ENCODE measurements at places on chromosomes 5 and 9.
A peak's percentile ranks its signal among the peaks of the same experiment; 100 is the strongest.

DNA sequence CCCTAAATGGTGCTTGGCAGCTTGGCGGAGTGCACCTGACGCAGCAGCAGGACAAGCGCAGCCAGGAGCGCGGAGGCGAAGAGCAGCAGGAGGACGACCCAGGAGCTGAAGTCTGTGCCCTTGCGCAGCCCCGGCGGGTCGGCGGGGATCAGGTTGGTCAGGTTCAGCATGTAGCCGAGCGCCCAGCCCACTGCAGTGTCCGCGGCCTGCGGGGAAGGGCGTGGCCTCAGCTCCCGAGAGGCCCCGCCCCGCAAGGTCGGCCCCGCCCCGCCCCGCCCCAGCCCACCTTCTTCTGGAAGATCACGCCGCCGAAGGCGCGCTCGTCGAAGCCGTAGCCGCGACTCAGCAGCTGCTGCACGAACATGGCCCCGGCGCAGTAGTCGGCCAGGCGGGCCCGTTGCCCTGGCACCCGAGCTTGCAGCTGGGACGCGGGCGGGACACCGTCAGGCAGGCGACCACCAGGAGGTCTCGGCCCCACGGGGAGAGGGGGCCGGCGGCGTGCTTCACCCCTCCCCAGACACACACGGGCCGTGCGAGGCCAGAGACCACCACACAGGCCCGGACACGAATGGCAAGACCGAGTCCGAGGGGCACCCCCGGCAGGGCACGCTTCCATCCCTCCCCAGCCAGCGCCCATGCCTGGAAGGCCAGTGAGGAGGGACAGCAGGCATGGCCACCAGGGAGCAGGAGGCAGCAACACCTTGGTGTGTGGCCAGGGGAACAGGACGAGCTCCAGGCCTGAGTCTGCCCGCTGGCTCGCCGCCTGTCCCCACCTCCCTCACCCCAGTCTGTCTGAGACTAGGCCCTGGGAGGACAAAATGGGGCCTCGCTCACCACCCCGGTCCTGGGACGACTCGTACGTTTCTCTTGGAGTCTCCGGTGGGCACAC lies 2.9 kb upstream of the NPDC1 start:
- no peak for DNase-seq

- no peak for DNase-seq
These were observed 304.7 kb downstream of the GABRG2 start for GRCh38 chr5:162372256-162372655.

DNA sequence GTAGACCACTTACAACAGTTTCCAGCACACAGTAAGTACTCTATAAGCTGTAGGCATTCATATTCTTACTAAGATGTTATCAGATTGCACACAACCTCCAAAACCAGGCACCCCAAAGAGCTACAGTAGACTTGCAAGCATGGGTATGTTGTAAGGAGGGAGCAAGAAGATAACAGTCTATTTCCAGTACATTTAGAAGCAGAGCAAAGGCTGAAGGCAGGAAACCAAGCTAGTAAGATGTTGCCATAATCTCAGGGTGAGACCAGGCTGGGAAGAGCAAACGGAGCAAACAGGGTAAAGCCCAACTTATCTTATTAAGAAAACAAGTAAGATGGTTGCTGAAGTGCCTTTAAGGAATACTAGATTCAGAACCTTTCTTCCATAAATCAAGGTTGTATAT lies 161.1 kb downstream of the GLIS3 start:
- DNase-seq = no peak

DNA sequence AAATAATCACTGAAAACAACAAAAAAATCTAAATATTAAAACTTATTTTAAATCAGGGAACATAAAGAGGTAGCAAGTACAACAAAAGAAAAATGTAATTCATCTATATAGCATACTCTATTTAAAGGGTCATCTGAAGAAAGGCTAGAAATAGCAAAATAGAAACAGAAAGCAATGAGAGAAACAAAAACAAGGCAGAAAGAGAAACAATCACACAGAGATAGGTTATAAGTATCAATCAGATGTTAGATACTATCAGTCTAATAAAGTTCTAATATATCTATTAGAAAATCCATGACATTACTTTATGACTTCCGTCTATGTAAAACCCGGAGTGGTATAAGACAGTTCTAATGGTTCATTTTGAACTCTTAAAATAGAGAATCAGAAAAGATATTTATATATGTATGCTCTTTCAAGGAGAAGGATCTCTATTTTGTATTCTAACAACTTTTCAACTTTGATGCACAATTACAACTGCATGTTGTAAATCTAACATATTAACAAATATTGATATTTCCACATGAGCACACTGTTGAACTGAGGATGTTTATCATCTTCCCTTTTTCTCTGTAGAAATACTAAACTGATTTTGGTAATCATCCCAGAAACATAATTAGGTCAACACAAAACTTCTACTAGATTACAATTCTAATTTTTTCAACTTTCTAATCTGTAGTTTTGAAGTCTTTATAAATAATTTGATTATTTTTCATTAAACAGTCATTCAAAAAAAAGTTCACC lies 15.8 kb downstream of the RICTOR start:
- DNase-seq = no peak

GRCh38 chr5:83914199-83914598 lies 193.5 kb upstream of the HAPLN1 start:
- DNase-seq = no peak

DNA sequence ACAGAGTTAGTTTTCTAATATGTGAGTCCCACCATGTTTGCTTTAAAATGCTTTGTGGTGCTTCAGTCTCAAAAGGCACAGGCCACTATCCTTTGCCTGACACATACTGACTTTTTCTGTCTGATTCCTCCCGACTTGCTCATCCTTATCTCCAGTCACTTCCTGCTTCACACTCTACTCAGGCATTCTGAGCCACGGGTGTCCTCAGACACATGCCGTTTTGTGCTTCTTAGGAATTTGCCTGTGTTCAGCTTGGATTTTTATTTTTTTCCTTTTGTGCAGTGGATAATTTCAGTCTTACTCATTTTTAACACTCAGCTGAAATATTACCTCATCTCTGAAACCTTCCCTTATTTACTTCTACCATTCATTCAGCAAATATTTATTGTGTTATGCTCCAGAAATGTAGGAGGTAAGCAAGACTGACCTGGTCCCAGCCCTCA lies 54.1 kb downstream of the MAN2A1 start:
- peak; percentile 34 for DNase-seq

- DNase-seq = no peak
These were observed 215.3 kb upstream of the EDIL3 start for GRCh38 chr5:84599964-84600363.

GRCh38 chr5:149175346-149176105 lies 34.2 kb downstream of the ABLIM3 start:
- no peak for DNase-seq

GRCh38 chr5:33801292-33801691 lies 90.5 kb downstream of the ADAMTS12 start:
- DNase-seq = no peak

GRCh38 chr5:352639-353611 lies 31.4 kb downstream of the AHRR start:
- DNase-seq = no peak

DNA sequence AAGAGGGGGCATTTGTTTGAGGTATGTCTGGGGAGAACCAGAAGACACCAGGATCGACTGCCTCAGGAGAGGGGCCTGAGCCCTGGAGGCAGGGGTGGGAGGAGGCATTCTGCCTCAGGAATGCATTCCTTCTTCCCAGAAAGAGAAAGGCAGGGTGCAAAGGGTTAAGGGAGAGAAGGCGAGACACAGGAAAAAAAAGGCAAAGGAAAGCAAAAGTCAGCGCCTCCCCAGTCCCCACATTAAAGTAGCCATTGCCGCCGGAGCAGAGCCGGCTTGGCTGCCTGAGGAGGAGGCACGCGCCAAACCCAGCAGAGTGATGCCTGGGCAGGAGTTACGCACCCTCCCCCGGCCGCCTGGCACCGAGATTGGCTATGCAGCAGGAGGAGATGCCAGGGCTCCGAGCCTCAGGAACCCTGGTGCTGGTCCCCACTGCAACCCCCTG lies 123.8 kb upstream of the PHYKPL start:
- DNase-seq = no peak

- DNase-seq = no peak
These were observed 63.6 kb downstream of the NUDT12 start for GRCh38 chr5:103498800-103499551.

GRCh38 chr9:98977246-98977714 lies 33.6 kb downstream of the COL15A1 start:
- DNase-seq = no peak

DNA sequence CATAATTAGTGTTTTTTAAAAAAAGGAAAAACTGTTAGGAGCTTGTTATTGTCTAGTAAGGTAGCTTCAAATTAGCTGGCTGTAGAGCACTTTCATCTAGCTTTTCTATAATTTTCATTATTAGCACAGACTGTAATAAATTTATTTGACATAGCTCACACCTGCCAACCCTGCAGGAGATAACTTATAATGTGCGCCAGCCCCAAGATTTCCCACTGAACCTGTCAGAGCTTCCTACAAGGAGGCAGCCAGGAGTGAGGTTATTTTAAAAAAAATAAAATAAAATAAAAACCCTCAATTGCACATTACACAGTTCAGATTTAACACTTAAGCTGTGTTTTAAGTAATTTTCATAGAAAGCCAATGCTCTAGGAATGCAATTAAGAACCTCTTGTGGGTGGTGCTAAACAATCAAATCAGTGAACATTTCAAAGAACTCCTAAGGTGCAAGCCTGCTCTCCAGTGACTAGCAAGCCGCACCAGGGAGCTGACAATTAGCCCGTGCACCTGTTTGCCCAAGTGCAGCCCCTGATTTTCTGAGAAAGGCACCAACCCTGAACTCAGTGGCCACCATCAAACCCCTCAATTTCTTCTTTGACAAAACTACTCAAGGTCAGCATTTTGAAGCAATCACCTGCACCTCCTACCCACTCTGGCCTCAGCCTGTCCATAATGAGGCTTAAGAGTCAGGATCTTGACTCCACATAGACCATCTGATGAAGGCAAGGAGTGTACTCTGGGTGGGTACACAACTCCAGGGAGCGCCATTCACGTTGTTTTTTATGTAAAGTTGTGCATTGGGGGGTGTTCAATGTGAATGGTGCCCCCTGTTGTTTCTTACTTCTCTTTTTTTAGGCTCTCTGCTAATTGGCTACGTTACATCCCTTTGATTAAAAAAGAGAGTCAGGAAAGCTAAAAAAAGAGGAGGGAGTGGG lies 385.3 kb upstream of the WWC1 start:
- DNase-seq = no peak

- no peak for DNase-seq
These were observed 18.5 kb upstream of the ERMP1 start for GRCh38 chr9:5851445-5851844.

DNA sequence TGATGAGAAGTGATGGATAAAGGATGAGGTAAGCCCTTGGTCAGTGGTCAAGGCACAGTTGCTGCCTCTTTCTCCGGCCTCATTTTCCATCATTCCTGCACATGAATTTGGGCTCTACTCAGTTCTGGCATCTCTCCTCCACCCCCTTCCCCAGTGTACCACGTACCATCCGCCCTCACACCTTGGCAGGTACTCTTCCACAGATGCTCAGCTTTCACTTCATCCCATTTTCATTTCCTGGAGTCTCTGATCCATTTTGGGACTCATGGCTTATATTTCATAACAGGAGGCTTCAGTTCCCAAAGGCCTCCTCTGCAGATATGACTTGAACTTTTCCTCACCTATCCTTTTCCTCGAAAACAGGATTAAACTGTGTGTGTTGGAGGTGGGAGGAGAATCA lies 326.7 kb downstream of the ASTN2 start:
- no peak for DNase-seq

DNA sequence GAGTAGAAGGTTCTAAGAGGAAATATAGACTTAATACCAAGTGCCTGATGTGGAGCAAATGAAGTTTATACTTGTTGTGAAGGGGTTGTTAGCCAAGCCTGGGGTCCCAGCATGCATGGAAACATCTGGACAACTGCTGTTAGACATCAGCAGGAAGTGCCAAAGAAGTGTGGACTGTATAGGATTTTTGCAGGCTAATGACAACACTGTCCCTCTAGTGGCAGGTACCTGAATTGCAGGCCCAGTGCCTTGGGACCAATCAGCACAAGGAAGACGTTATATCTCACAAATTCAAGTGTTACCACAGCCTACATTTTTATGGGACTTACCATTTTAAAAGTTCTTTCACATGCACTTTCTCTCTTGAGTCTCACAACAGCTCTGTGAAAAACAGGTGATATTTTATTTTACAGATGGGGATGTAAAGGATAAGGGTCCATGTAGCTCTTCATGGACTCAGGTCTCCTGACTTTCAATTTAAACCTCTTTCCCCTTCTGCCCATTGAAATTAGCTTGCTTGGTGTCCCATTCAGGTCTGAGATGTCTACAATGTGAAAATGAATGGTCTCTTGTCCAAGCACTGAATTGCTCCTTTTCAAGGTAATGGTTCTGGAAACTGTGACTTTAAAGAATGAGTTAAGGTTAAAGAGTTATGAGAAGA lies 89.0 kb upstream of the MAP1B start:
- DNase-seq = no peak

DNA sequence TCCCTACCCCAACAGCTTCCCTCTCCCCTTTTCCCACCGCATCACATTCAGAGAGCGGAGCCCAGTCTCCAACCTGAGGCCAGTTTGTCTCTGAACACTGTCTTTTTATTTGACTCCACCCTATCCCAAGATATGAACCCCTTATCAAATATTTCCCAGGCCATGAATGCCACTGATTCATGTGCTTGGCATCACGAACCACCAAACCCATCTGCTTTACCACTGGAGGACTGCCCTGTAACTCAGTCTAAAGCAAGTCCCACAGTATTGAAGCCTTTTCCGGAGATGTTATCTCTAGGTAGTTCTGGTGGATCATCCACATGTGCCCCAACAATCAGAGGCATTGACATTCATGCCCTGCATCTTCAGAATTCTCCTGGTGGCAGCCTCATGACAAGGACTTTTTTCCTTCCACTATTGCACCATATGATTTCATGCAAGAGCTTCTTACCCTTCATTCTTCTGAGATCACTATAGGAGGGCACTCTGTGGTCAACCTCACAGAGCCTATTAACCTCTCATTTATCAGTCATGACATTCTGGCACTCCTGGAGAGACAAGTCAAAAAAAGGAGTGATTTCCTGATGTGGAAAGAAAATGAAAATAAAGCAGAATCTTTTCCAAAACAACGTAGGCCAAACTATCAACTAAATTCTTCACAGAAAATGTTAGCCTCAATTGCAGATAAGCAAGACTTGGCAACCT lies 12.3 kb upstream of the SPATA31D4 start:
- no peak for DNase-seq

GRCh38 chr5:157303667-157304327 lies 37.9 kb downstream of the CYFIP2 start:
- DNase-seq = no peak
